ENCODE measurements at places on chromosomes 16 and 17.
A peak's percentile ranks its signal among the peaks of the same experiment; 100 is the strongest.

DNA sequence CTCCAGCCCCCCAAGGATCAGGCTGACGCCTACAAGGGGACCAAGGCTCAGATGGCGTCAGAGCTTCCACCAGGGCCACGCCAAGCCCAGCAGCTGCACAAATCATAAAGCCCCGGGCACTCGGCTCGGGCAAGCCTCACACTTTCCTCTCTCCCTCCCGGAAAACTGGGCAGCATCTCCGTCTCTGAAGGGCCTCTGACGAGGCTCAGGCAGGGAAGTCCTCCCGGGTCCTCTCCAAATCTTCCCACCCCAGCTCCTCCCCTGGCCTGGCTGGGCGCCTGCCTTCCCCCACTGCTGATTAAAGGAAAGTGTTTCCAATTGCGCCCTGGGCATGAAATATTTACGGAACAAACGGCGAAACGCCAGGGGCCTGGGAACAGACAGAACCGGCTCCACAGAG lies 38.5 kb downstream of the PIEZO1 start:
- no peak for DNase-seq

DNA sequence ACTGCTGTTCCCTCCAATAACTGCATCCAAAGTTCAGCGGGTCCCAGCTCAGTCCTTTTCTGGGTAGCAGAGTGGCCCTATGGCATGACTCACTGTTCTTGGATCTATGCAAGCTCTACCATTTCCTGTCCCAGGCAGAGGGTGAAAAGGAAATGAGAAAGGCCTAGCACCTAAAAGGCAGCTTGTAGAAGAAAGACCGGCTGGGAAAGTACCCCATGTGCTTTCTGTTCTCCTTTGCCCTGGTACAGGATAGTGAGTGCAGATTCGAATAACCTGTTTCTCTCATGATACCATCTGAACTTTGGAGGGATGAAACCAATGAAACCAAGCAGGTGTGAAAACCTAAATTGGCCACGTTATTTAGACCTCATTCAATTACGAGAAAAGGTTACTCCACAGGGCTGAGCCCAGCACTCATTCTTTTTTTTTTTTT lies 12.7 kb upstream of the HASPIN start:
- DNase-seq, result peak; percentile 81

- DNase-seq, result no peak
These were observed 5.8 kb downstream of the SCGB1C2 start for GRCh38 chr17:142876-143784.

- peak; percentile 62 for DNase-seq
These were observed 22.1 kb upstream of the NAT9 start for GRCh38 chr17:74798239-74798707.

DNA sequence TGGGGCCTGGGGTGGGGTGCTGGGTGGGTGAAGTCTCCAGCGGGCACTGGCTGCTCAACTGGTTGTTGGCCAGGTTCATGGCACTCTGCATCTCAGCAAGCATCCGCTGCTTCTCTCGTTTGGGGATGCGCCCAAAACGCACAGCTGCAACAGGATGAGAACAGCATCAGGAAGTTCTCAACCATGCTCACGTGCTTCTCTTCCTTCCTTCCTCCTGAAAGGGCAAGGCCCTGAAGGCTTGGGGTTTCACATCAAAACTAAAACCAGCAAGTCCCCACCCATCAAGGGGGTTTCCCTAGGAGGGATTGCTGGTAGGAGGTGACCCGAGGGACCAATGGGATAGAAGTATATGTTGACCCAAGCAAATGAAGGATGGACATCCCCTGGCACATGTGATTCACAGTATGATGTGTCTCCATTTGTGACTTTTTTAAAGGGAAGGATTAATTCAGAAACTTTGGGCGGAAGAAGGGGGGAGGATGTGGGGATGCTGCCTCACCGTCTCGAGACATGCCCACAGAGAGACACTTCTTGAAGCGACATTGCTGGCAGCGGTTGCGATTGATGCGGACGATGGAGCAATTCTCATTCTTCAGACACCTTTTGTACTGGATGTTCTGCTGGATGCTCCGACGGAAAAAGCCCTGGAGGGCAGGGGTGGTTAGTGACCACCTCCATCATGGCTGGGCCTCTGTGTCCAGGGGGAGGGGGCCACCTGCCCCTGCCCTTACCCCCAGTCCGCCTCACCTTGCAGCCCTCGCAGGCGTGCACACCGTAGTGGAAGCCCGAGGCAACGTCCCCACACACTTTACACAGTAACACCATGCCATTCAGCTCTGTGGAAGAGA lies 4.2 kb downstream of the NR1D1 start:
- DNase-seq, result peak; percentile 52

DNA sequence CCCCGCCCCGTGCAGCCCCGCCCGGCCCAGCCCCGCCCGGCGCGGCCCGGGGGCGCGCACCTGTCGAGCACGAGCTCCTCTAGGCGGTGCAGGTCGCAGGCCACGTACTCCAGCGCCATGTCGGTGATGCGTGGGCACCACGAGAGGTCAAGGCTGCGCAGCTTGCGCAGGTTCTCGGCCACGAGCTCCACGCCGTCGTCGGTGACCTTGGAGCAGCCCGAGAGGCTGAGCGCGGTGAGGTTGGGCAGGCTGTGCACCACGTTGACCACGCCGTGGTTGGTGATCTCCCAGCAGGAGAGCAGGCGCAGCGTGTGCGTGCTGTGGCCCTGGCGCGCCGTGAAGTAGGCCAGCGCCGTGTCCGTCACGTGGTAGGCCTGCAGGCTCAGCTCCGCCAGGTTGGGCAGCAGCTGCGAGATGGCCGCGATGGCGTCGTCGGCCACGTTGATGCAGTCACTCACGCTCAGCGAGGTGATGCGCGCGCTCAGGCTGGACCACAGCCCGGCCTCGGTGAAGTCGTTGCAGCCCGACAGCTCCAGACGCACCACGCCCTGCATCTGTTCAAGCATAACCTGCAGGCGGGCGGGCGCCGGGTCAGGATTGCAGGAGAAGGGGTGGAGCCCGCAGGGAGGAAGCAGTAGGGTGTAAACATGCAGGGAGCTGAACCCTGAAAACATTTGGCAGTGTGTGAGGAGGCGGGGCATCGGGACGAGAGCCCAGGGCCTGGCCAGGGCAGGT lies 5.3 kb upstream of the WDR24 start:
- no peak for DNase-seq

GRCh38 chr17:9937241-9937761 lies 32.2 kb upstream of the RCVRN start:
- no peak for DNase-seq

- DNase-seq, result peak; percentile 60
These were observed 23.2 kb downstream of the NLK start for GRCh38 chr17:28065706-28066105.

GRCh38 chr16:2787406-2787805 lies at the start of gene PRSS33:
PRSS33 (minus strand) TSS chr16:2787560; CDS start chr16:2786547, 1,013 bp downstream.
- DNase-seq, result no peak

GRCh38 chr16:66420396-66420795 lies 6.7 kb upstream of the BEAN1 start:
- no peak for DNase-seq

- DNase-seq, result peak; percentile 23
These were observed 219.1 kb downstream of the STX8 start for GRCh38 chr17:9356488-9356911.
